Hepatic stellate cell (primary cell): ENCODE measurements at places on chromosomes 4 and X.

DNA sequence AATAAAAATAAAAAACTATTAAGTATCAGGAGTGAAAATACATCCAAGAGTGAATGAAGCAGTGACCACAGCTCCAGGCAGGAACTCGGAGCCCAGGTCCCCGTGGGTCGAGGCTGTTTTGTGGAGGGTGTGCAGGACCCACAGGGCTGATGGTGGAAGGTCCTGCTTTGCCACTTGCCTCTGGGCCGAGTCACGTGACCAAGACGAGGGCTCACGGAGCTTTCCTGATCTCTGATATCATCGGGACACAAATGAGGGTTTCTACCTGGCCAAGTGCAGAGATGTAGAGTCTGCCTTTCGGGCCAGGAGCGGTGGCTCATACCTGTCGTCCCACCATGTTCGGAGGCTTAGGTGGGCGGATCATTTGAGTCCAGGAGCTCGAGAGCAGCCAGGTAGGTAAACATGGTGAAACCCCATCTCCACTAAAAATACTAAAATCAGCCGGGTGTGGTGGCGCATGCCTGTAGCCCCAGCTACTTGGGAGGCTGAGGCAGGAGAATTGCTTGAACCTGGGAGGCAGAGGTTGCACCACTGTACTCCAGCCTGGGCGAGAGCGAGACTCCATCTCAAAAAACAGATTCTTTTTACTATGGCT, 7.2 kb downstream of the SLC25A6 start:
- no peak for DNase-seq

DNA sequence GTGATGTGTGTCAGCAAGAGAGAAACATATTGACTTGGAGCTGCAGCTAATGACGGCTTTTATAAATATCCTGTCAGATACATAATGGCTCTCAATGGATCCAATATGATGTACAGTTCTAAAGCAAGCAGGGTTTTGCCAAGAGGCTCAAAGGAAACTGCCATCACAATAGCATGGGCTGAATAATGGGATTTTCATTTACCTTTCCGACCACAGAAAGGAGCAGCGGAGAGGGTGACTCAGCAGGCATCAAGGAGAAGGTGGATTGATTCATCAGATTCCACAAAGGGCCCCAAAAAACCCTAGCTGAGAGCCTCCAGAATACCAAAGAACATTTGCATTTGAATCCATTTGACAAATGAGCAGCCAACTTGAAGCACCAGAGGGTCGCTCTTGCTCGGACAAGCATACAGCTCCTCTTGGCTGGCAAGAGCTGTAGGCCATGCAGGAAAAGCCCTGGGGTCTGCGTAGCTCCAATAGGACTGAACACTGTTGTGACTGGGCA, 355.7 kb upstream of the NOCT start:
- no peak for DNase-seq

DNA sequence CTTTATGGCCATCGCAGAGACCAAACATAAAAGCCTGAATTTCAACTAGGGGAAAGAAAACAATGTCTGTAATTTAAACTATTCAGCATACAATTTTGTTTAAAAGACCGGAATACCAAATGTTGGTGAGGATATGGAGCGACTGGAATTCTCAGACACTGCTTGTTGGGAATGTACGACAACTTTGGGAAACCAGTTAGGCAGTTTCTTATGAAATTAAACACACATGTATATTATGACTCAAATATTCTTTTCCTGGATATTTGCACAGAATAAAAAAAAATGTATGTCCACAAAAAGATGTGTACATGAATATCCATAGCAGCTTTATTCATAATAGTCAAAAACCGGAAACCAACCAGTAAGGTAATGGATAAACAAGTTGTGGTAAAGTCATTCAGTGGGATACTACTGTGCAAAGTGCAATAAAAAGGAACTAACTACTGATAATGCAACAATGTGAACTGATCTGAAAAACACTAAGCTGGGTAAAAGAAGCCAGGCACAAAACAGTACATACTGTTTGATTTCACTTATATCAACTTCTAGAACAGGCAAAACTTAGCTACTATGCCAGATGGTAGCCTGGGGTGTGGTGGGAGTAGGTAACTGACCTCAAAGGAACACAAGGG, 152.7 kb upstream of the FTHL17 start:
- no peak for DNase-seq

DNA sequence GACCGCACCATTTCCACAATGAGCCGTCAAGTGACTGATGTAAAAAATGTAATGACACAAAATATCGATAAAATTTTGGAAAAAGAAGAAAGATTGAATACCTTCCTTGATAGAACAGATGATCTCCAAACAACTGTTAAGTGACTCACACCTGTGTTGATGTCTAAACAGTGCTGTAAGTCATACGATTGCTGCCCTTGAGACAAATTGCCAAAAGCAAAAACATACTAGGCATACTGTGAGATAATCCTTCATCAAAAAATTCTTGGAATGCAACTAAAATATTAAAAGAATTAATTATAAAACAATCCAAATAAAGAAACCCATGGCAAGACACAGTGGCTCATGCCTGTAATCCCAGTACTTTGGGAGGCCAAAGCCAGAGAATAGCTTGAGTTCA, 53.4 kb downstream of the HNRNPD start:
- DNase-seq, result no peak

GRCh38 chr4:135732448-135732847, 1530.9 kb upstream of the PABPC4L start:
- no peak for DNase-seq

- no peak for DNase-seq
Measured at GRCh38 chrX:10158279-10159144, 1.7 kb downstream of the CLCN4 start.

DNA sequence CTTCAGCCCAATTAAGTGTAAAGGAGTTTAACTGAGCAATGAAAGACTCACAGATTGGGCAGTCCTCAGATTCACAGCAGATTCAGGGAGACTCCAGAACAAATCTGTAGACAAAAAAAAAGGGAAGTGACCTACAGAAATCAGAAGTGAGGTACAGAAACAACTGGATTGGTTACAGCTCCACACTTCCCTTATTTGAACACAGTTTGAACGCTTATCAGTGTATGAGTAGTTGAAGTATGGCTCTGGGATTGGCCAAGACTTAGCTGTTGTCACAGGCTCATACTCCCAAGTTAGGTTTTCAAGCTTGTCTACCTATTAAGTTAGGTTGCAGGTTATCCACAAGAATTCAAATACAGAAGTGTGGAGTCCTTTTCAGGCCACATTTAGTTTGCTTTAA, 112.4 kb upstream of the ELOVL6 start:
- DNase-seq, result no peak

GRCh38 chrX:148416142-148416541, 84.3 kb upstream of the AFF2 start:
- no peak for DNase-seq

GRCh38 chr4:80521438-80521837, 185.9 kb downstream of the CFAP299 start:
- DNase-seq, result no peak

DNA sequence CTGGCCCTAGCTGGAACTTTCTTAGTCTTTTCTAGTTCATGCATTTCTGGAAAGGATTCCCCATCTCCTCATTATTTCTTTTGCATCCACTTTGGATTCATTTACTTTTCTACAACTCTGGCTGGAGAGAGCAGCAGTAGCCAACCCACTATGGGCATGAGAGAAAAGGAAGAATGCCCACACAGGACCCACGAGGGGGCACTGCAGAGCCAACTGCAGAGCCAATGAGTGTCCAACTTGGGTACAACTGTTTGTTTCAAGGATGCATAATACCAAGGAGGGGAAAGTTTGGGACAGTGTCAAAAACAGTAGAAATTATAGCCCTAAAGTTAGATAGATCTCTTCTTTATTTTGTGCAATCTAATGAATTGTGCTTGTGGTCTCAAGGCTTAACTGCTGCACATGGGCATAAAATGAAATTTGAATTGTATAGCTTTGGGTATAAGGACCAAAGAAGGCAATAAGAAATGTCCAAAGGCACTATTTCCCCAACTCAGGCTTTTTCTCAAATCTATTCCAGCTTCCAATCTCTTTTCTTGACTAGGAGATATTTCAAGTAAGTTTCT, 230.6 kb downstream of the NSUN7 start:
- no peak for DNase-seq

- DNase-seq, result no peak
Measured at GRCh38 chr4:150152766-150153165, 74.5 kb downstream of the DCLK2 start.

DNA sequence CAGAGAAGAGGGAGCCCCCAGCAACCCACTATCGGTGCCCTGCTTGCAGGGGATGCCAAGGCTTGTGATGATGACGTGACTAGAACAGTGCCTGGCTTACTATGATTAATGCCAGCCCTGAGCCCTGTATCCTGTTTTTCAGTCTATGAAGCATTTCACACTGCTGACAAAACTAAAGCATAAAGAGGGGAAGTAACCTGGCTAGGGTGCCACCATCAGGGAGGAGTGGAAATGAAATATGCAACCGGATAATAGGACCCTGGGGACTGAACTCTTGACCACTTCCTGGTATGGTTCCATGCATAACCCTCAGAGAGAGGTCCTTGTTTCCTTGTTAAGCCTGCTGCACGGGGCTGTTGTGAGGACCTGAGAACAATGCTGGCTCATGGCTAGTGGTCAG, 50.3 kb downstream of the MED28 start:
- no peak for DNase-seq

DNA sequence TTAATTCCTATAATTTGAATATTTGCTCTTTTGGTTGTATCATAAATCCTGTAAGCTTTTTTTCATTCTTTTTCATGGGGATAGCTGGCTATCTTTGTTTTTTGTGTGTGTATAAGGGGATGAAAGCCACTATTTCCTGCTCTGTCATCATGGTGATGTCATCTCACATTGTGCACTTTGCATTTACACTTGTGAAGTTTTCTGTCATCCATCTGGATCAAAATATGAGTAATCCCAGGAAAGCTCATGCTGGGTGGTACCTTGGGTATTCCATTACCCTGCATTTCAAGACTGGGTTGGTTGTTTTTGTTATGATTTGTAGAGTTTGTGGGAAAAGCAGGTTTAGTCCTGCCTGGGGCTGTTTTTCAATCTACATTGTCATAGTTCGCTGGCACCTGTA, 367.3 kb downstream of the CHIC1 start:
- no peak for DNase-seq

- DNase-seq, result no peak
Measured at GRCh38 chrX:136671006-136671610, 23.1 kb downstream of the CD40LG start.

DNA sequence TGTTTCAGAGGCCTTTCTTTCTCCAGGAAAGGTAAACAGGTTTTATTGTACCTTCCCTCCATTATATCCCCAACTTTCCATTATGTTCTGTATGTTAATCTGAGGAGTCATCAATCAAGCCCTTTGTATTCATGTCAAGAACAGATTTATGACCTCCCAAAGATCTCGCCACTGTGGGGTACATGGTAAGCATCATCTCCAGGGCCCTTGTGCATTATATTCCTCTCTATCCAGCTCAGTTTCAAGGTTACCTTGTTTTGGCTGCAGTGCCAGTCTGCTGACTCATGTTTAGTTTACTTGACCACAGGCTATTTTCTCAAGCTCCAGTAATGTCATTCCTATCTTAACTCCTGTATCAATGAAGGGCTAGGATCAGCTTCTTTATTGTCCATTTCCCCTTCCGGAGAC, 125.1 kb upstream of the FRMPD4 start:
- peak; percentile 6 for DNase-seq

- peak; percentile 2 for DNase-seq
Measured at GRCh38 chrX:84046403-84046984, 141.5 kb downstream of the RPS6KA6 start.

GRCh38 chr4:37392521-37393255, 148.1 kb downstream of the NWD2 start:
- no peak for DNase-seq
